ENCODE measurements at places on chromosomes 6 and 20. TPM values are rescaled to one million over a fixed set of nuclear protein-coding genes. Genes with fewer than 3 reads are reported as not detected.

DNA sequence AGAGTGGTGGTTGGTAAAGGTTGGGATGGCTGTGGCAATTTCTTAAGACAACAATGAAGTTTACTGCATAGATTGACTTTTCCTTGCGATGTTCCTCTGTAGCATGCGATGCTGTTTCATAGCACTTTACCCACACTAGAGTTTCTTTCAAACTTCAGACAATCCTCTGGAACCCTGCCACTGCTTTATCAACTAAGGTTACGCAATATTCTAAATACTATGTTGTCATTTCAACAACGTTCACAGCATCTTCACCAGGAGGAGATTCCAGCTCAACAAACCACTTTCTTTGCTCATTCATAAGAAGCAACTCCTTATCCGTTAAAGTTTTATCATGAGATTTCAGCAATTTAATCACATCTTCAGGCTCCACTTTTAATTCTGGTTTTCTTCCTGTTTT is 161.2 kb upstream of the NRSN1 start:
- no peak for DNase-seq

DNA sequence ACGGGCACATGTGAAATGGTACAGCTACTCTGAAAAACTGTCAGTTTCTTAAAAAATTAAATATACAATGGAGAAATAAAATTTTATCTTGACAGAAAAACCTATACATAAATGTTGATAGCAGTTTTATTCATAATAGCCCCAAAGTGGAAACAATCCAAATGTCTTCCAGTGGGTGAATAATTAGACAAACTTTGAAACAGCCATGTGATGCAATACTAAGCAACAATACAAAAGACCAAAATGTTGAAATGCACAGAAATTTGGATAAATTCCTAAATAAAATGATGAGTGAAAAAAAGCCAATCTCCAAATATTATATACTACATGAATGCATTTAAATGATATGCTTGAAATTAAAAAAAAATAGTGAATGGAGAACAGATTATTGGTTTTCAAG is 523.1 kb downstream of the HTR1B start:
- no peak for DNase-seq

SEL1L2 gene
- total RNA-seq: not detected

DNA sequence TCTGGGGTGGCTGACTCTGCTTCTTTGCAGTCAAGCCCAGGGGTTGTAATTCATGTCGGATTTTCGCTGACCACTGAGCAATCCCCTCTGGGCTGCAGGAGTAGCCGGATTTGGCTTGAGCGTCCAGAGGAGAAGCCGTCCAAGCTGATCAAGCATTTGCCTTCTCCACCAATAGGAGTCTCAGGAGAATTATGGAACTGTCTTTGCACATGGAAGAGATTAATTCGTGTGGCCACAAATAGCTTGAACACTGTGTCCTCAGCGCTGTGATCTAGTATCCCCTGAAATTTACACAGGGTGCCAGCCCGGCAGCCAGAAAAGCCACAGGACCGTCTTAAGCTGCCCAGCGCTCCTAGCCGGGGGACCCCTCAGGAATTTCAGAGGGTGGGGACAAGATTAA is 37.1 kb downstream of the EYA2 start:
- DNase-seq: no peak

- DNase-seq: no peak
These were observed 11.0 kb downstream of the SCUBE3 start for GRCh38 chr6:35224720-35225119.

DNA sequence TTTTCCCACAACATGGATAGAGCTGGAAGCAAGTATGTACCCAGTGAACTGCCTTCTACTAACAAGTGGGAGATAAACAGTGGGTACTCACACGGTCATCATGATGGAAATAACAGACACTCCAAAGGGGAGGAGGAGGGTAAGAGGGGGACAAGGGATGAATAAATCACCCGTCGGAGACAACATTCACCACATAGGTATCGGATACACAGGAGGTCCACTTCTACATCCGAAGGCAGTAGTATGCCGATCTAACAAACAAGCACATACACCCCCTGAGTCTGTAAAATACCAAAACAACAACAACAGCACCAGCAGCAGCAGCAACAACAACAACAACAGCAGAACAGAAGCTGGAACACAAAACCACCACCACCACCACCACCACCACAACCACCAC is 1943.2 kb upstream of the DEFB115 start:
- DNase-seq: no peak

- DNase-seq: peak; percentile 21
These were observed 152.1 kb upstream of the RALGAPA2 start for GRCh38 chr20:20864351-20865096.

SPATA25 gene
- total RNA-seq: 2.5 TPM

GRCh38 chr20:47150403-47151152 is 205.9 kb downstream of the ZMYND8 start:
- no peak for DNase-seq

ESF1 gene
- 16.8 TPM for total RNA-seq

TENT5A gene
- 8.1 TPM for total RNA-seq

DNA sequence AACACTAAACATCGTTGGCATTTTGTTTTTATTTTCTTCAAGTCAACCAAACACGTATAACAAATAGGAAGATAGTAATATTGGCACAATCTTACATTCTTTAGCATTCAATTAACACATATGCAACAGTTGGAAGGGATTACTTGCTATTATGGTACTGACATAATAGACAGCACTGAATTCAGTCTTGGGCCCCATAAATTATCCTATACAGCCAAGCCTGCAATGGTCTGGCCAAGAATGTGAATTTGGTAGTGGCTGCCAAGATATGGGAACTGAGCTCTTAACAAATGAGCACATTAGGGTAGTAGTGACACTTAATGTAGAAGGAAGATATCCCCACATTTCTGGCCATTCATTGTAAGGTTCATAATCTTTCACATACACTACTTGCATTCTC is 44.8 kb upstream of the ARHGAP18 start:
- no peak for DNase-seq

DNA sequence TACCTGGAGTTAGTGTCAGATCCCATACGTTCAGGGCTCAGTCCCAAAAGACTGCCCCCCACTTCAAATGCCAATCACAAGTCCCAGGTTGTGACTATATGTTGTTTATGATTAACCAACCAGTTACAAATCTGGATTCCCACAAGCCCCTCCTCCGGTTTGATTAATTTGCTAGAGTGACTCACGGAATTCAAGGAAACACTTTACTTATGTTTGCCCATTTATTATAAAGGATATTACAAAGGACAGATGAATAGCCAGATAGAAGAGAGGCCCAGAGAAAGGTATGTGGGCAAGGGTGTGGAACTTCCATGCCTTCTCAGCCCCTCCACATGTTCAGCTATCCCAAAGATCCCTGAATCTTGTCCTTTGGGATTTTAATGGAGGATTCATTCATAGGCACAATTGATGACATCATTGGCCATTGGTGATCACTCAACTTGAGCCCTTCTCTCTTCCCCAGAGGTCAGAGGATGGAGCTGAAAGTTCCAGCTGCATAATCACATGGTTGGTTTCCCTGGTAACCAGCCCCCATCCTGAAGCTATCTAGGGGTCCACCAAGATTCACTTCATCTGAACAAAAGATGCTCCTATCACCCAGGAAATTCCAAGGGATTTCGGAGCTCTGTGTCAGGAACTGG is 2.0 kb downstream of the ECT2L start:
- no peak for DNase-seq

DNA sequence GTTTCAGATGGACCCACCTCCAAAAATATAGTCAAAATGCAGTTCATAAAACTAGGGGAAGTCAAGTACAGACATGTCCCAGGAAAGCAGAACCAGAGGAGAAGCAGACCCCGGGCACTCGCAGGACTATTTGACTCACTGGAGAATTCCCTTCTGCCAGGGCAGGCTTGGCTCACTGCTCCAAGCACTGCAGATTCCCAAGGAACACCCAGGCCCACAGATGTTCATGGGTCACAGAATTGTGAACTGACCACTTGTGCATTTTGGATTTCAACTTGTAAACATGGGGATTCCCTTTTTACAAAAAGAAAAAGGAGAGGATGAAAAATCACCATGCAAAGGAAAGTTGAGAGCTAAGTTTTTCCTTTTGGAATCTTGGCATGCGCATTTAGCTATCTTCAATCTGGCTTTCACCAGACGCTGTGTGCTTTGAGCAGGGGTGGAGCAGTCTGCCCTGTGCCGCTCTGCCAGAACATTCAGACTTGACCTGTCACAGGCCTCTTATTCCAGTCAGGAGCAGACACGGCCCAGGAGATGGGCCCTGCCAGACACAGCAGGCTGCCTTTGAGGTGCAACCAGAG is 237.5 kb upstream of the TAB2 start:
- DNase-seq: no peak

- no peak for DNase-seq
These were observed 175.1 kb downstream of the THBS2 start for GRCh38 chr6:169078399-169079145.

DNA sequence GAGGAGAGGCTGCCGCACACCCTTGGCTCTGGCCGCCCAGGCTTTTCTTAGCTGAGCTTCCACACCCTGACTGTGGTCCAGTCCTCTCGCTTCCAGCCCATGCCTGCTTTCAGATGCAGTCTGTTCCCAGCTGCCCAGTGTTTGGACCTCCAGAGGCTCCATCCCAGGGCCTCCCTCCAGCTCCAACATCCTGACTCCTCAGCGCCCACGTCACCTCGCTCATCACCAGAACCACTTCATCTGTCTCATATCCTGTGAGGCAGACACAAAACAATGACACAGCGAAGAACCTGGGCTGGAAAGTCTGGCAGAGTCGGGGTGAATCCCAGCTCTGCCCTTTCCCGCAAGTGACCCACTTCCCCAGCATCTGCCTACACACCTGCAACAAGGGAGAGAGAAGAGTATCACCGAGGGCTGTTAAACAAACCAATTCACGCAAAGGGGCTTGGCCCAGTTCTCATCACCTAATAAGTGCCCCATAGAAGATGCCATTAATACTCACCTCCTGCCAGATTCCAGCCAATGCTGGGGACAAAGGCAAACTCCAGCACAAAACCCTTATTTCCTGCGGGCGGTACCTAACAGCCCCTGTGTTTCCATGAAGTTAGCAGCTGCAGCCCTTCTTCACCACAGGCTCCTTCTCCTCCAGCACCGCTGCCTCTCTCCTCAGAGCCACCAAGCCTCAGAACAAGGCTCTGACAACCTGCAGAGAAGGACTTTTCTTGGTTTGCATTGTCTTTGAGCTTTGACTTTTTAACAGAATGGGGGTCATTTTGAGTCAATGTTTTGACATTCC is 133.4 kb upstream of the CDH4 start:
- no peak for DNase-seq

DNA sequence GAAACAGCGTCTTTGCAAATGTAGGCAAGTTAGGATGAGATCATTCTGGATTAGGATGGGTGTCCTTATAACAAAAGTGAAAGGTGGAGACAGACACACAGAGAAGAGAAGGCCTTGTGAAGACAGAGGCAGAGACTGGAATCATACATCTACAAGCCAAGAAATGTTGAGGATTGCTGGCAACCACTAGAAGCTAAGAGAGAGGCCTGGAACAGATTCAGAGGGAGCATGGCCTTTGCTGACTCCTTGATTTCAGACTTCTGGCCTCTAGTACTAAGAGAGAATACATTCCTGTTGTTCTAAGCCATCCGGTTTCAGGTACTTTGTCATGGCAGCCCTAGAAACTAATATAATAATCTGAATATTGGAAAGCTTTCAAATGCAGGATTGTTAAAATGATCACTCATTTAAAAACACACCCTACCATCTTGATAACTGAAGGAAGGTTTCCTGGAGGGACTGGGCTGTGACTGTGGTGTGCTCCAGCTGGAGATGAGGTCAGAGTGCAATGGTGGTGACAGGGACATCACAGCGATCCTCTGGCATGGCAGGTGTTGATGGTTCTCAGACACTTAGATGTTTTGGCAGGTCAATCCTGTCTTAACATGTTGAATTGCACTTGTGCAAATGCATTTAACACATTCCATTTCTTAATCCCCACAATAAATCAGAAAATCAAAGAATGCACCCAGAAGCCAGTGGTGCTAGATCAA is 25.1 kb downstream of the CD83 start:
- DNase-seq: no peak

- DNase-seq: no peak
These were observed 169.1 kb downstream of the MAFB start for GRCh38 chr20:40519918-40520317.

HCK gene
- total RNA-seq: 2.6 TPM

- no peak for DNase-seq
These were observed 6.4 kb downstream of the EXOC2 start for GRCh38 chr6:686497-686896.

GRCh38 chr6:145863366-145863765 is 48.8 kb upstream of the FBXO30 start:
- DNase-seq: no peak

GRCh38 chr6:146950351-146950835 is 253.8 kb upstream of the STXBP5 start:
- DNase-seq: no peak

DNA sequence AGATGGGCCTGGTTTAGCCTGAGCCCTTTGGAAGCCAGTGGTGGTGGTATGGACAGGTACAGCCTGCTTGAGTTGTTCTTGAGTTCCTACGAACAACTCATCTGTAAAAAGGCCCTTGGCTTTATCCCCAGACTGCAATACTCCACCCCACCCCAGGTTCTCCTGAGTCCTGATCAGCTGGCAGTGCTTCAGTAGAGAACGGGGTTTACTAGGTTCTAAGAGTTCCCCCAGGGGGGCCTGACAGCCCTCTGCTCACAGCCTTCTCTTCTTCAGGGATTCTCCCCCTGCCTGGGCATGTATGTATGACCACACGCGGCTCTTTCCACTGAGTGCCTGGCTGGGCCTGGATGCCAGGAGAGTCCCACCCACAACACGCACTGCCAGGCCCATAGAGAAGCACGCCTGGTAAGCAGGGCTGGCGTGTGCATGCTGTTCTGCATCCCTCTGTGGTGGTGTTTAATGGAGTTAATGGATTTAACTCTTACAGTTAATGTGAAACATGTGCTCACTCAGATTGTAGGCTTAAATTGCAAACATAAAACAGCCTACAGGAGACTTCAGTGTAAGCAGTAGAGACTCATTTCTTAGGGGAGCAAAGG is 44.3 kb upstream of the SLC4A11 start:
- DNase-seq: no peak

Data from cerebellum (tissue), 4 donors.